ENCODE measurements at places on chromosomes 16 and 17. TPM values are rescaled to one million over a fixed set of nuclear protein-coding genes. Genes with fewer than 3 reads are reported as not detected.

Gene ASB16
- total RNA-seq = not detected

Gene NR1D1
- 33.6 TPM for total RNA-seq

- H3K36me3 ChIP-seq = no peaks in the 10 kb centered on the region
- DNase-seq = no peak
- H3K4me1 ChIP-seq = no peaks in the 10 kb centered on the region
- no peak overlapping the region for H3K27ac ChIP-seq
- H3K4me3 ChIP-seq = no peak overlapping the region
These were observed 93.8 kb upstream of the RPRML start for GRCh38 chr17:47072886-47073285.

GRCh38 chr17:60798576-60798975, 120.9 kb downstream of the BCAS3 start:
- H3K27me3 ChIP-seq = no peaks in the 10 kb centered on the region
- no peaks in the 10 kb centered on the region for H3K4me1 ChIP-seq
- H3K36me3 ChIP-seq = no peaks in the 10 kb centered on the region
- no peak overlapping the region for H3K4me3 ChIP-seq
- H3K27ac ChIP-seq = no peak overlapping the region

DNA sequence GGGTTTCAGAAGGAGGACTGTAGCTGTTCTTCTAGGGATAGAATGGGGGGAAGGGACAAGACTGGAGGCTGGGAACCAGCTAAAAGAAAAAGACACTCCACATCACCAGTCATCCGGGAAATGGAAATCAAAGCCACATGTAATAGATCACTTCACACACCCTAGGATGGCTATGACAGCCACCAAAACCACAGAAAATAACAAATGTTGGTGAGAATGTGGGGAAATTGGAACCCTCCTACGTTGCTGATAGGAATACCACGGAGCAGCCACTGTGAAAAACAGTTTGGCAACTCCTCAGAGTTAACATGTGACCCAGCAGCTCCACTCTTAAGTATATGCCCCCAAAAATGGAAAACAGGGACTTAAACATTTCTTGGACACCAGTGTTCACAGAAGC, 2.3 kb downstream of the TLE7 start:
- no peaks in the 10 kb centered on the region for H3K36me3 ChIP-seq
- peaks cover 25% of the 10 kb centered on the region for H3K27me3 ChIP-seq
- no peak overlapping the region for H3K27ac ChIP-seq
- no peak overlapping the region for H3K4me3 ChIP-seq
- no peaks in the 10 kb centered on the region for H3K4me1 ChIP-seq

GRCh38 chr17:76626442-76626841, 17.1 kb downstream of the ST6GALNAC1 start:
- H3K27me3 ChIP-seq = no peaks in the 10 kb centered on the region
- H3K27ac ChIP-seq = no peak overlapping the region
- no peak overlapping the region for H3K4me3 ChIP-seq
- H3K4me1 ChIP-seq = no peaks in the 10 kb centered on the region
